SJCRH30 (cell line): ENCODE measurements at places on chromosomes 5 and 9.
A peak's percentile ranks its signal among the peaks of the same experiment; 100 is the strongest.

DNA sequence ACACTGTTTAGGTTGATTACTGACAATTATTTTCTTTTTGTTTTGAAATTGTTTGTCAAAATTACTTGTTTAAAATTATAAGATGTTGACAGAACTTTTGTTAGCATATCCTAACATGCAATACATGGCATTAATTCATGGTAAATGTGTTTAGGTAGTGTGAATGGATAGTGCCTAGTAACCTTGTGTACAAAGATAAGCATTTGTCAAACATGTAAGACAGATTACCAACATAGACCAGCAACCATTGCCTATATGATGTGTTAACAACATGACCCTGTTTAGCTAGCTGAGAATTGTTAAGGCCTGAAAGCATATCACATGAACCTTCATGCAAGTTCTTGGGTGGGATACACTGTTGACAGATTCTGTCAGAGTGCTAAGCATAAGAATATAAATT is 13.4 kb downstream of the MAN2A1 start:
- H3K27me3 ChIP-seq: no peaks in the 10 kb centered on the region
- no peak for DNase-seq
- H3K4me3 ChIP-seq: no peak overlapping the region
- no peak overlapping the region for H3K27ac ChIP-seq
- H3K4me1 ChIP-seq: no peaks in the 10 kb centered on the region

- no peak overlapping the region for H3K4me3 ChIP-seq
- no peak for DNase-seq
- H3K27me3 ChIP-seq: no peaks in the 10 kb centered on the region; the same call in 1 of the 2 replicates
- H3K27ac ChIP-seq: no peak overlapping the region
- no peaks in the 10 kb centered on the region for H3K4me1 ChIP-seq
- no peaks in the 10 kb centered on the region for H3K36me3 ChIP-seq
Measured at GRCh38 chr5:178526773-178527457, 63.3 kb downstream of the COL23A1 start.

- no peak for DNase-seq
- H3K36me3 ChIP-seq: no peaks in the 10 kb centered on the region
- no peaks in the 10 kb centered on the region; the same call in 1 of the 2 replicates for H3K4me1 ChIP-seq
- no peak overlapping the region for H3K4me3 ChIP-seq
- H3K27me3 ChIP-seq: no peaks in the 10 kb centered on the region; the same call in 1 of the 2 replicates
Measured at GRCh38 chr9:77472646-77473045, 175.5 kb downstream of the GNA14 start.

- peak overlapping the region; percentile 62 for H3K27ac ChIP-seq
- H3K4me1 ChIP-seq: 0 out of 2 replicates have a peak, but pooled peaks cover 3% of the 10 kb centered on the region
- H3K36me3 ChIP-seq: peaks cover 7% of the 10 kb centered on the region
Measured at GRCh38 chr9:6414247-6414641, 1.2 kb downstream of the UHRF2 start.

GRCh38 chr5:72541501-72542225 is 34.5 kb upstream of the ZNF366 start:
- DNase-seq: no peak
- H3K4me1 ChIP-seq: peaks cover 26% of the 10 kb centered on the region
- no peaks in the 10 kb centered on the region for H3K27me3 ChIP-seq
- no peaks in the 10 kb centered on the region for H3K36me3 ChIP-seq
- no peak overlapping the region for H3K4me3 ChIP-seq
- no peak overlapping the region for H3K27ac ChIP-seq

GRCh38 chr9:34659592-34660253 is 2.7 kb downstream of the CCL27 start:
- DNase-seq: no peak
- H3K27me3 ChIP-seq: no peaks in the 10 kb centered on the region
- H3K27ac ChIP-seq: no peak overlapping the region
- H3K4me1 ChIP-seq: no peaks in the 10 kb centered on the region
- H3K36me3 ChIP-seq: no peaks in the 10 kb centered on the region

- H3K36me3 ChIP-seq: no peaks in the 10 kb centered on the region
- DNase-seq: peak; percentile 11
- H3K4me3 ChIP-seq: no peak overlapping the region
Measured at GRCh38 chr5:87074934-87075541, 192.6 kb upstream of the RASA1 start.

GRCh38 chr9:19155106-19155935 is 28.0 kb upstream of the PLIN2 start:
- no peaks in the 10 kb centered on the region for H3K4me1 ChIP-seq
- no peak for DNase-seq
- no peak overlapping the region for H3K4me3 ChIP-seq

GRCh38 chr9:113876151-113876992 is at the start of gene ZNF618:
ZNF618 (plus strand) TSS chr9:113876309; CDS start chr9:113876381, 72 bp downstream.
- H3K27ac ChIP-seq: peak within 1 kb of the TSS; percentile 85
- H3K4me3 ChIP-seq: peak within 1 kb of the TSS; percentile 99
- H3K27me3 ChIP-seq: peaks cover 5% of the 10 kb centered on the region
- H3K4me1 ChIP-seq: peaks cover 3% of the 10 kb centered on the region; the same call in 1 of the 2 replicates
- DNase-seq: peak; percentile 60
- 0 out of 2 replicates have a peak, but pooled peaks cover 3% of the 10 kb centered on the region for H3K36me3 ChIP-seq

DNA sequence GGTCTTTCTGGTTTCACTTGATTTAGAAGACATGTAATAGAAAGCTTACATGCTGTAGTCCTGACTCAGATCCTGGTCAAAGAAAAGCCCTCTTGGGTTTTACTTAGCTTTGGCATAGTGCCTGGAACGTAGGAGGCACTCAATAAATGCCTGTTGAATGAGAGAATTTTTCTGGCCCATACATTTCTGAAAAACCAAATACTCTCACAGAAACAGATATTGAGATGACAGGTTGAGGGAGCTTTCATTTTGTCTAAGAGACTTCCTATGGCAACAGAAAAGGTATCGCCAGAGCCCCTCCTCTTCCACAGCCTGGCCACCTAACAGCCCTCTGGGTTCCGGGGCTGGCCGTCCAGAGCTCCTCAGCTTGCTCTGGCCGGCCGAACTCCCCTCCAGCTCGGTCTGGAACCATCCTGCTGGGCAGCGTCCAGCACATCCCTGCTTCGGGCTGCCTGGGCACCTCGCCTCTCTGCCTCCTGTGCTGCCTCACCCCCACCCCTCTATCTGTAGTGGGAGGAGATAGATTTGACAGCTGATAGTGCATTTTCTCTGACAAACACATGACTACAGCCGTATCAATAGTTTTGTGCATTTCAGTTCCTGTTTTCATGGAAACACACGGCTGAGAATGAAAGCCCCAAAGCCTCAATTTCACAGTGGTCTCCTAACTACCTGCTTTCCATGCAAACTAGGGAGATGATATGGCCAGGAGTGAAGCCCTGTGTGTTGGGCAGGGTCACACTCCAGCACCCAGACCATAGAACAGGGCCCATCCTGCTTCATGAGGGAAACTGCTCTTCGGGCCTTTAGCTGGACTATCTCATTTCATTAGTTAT is 1.1 kb downstream of the IL4 start:
- DNase-seq: no peak
- H3K27ac ChIP-seq: no peak overlapping the region
- no peak overlapping the region for H3K4me3 ChIP-seq
- no peaks in the 10 kb centered on the region for H3K27me3 ChIP-seq
- peaks cover 6% of the 10 kb centered on the region; the same call in 1 of the 2 replicates for H3K4me1 ChIP-seq
- H3K36me3 ChIP-seq: no peaks in the 10 kb centered on the region

GRCh38 chr5:98906756-98907355 is 22.0 kb downstream of the CHD1 start:
- H3K27me3 ChIP-seq: no peaks in the 10 kb centered on the region
- no peaks in the 10 kb centered on the region; the same call in 1 of the 2 replicates for H3K4me1 ChIP-seq
- H3K27ac ChIP-seq: no peak overlapping the region
- peaks cover 45% of the 10 kb centered on the region for H3K36me3 ChIP-seq
- DNase-seq: no peak

DNA sequence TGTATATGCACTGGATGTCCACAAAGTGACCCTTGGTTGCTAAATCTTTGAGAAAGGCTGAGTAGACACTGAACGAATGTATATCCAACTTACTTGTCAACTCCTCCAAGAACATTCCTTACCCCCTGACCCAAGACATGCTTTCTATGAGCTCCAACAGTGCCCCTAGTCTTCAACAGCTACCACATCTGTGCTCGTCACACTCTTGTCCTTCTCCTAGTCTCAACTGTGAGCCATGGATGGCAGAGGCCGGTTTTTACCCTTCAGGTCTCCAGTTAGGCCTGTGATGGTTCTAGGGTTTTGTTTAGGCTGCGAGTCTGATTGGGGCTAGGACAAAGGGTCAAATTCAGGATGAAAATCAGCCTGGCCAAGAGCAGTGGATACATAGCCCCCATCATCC is 19.0 kb upstream of the GPX3 start:
- H3K4me3 ChIP-seq: no peak overlapping the region
- no peaks in the 10 kb centered on the region for H3K4me1 ChIP-seq
- DNase-seq: no peak
- no peak overlapping the region for H3K27ac ChIP-seq

GRCh38 chr9:89915187-89915586 is 310.4 kb downstream of the GADD45G start:
- H3K4me1 ChIP-seq: peaks cover 18% of the 10 kb centered on the region
- H3K36me3 ChIP-seq: no peaks in the 10 kb centered on the region
- H3K27me3 ChIP-seq: no peaks in the 10 kb centered on the region

DNA sequence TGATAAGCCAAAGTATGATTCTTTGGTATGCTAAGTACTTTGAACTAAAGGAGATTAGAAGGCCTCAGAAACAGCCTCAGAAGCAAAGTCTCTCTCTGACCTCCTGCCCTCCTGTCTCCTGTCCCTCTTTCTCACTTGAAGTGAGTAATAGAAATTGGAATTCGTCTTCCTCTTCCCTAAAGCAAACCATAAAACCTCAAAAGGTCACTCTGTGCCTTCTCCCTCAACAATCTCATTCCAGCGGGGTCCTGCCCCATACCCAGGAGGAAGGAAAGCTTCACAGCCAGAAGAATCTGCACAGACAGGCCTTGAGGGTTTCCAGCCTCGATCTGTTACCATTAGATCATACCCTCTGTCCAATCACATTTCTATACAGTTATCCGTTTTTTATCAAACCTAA is 87.8 kb downstream of the HAPLN1 start:
- H3K27me3 ChIP-seq: no peaks in the 10 kb centered on the region
- peaks cover 10% of the 10 kb centered on the region for H3K4me1 ChIP-seq
- DNase-seq: peak; percentile 18
- no peaks in the 10 kb centered on the region for H3K36me3 ChIP-seq

- peaks cover 52% of the 10 kb centered on the region for H3K36me3 ChIP-seq
- no peak for DNase-seq
- no peaks in the 10 kb centered on the region for H3K4me1 ChIP-seq
- H3K27ac ChIP-seq: no peak overlapping the region
Measured at GRCh38 chr5:111502956-111503355, 9.4 kb downstream of the STARD4 start.

DNA sequence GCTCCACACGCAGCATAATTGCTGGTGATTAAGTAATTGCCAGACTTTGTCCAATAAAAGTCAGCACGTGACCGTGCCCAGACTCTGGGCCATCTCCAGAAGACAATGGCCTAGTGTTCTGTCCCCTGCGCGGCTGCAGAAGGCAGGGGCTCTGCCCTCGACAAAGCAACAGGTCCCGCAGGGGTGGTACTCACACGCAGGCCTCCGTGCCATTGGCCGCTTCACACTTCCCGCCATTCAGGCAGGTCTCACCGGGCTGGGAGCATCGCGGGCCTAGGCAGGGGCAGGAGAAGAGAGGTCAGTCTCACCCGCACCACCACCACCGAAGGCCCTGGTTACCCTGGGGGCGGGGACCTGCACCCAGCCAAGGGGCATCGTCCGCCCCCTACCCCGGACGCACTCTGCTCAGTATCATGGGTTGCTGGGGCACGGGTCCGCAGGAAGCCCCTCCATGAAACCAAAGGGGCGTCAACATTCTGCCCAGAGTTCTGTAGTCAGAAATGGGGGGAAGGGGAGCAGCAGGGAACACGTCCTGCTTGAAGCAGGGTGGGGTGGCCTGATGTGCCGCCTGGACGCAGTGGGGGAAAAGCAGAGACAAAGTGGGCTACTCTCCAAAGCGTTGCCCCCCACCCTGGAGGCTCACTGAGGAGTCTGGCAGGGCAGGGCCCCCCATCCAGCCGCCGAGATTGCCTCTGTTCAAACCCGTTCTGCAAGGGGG is 1.9 kb downstream of the NOTCH1 start:
- peaks cover 20% of the 10 kb centered on the region; the same call in 1 of the 2 replicates for H3K4me1 ChIP-seq
- peaks cover 22% of the 10 kb centered on the region for H3K27me3 ChIP-seq
- H3K36me3 ChIP-seq: peaks cover 6% of the 10 kb centered on the region; the same call in 1 of the 2 replicates
- peak overlapping the region; percentile 37 for H3K27ac ChIP-seq
- H3K4me3 ChIP-seq: peak overlapping the region; percentile 81
- DNase-seq: peak; percentile 66

DNA sequence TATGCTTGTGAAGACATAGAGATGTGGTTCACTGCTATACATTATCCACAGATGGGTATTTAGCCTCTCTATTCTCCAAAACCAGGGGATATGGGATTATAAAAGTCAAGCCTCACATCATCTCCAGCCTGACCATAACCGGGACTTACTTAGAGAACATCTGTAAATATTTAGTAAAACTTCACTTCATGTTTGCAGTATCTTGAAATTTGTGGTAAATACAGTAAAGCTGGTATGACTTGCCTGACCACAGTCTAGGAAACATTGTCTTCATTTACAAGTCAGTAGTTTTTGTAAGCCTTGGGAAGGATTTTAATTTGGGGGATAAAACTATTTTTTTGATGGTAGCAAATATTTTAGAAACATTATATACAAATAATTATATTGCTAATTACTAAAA is 64.2 kb downstream of the MAST4 start:
- H3K36me3 ChIP-seq: no peaks in the 10 kb centered on the region
- no peaks in the 10 kb centered on the region for H3K4me1 ChIP-seq
- no peaks in the 10 kb centered on the region for H3K27me3 ChIP-seq
- H3K4me3 ChIP-seq: no peak overlapping the region
